Ovary (tissue), 10 donors: ENCODE measurements at places on chromosomes 3 and 15. TPM values are rescaled to one million over a fixed set of nuclear protein-coding genes. Genes with fewer than 3 reads are reported as not detected.

DNA sequence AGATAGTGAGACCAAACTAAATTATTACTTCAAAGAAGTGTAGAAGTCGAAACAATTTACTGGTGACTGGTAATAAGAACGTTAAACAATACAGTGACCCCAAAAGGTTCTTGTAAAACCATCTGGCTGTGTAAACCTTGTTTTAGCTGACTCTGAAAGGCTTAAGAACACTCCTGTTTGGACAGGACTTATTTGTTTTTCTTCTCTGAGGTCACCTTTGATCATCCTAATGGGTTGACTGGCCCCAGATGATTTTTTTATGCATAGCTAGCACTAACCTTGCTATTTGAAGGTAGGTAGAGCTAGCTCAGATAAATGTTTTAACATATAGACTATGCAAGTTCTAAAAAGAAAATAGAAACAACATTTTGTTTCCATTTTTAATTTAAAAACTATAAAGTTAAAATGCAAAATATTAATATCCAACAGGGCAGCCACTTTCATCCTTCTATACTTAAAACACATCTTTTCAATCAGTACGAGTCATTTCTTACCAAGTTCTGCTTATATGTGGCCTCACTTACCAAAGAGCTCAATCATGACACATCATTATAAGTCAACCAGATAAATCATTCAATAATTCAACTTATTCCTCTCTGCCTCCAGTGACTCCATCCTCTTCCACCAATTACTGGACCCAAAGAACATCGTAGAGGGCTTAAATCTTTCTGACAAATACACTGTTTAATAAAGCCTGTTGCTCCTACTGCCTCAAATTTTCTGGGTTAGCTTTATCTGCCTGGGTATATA, 158.8 kb downstream of the SSR3 start:
- H3K4me1 ChIP-seq = no peaks in the 10 kb centered on the region
- H3K4me3 ChIP-seq = no peak overlapping the region
- no peaks in the 10 kb centered on the region for H3K27me3 ChIP-seq
- H3K36me3 ChIP-seq = no peaks in the 10 kb centered on the region
- no peak overlapping the region for H3K27ac ChIP-seq

GRCh38 chr3:10309736-10310135, 11.2 kb downstream of the SEC13 start:
- no peak overlapping the region for H3K4me3 ChIP-seq
- H3K27me3 ChIP-seq = no peaks in the 10 kb centered on the region
- no peaks in the 10 kb centered on the region for H3K36me3 ChIP-seq
- no peak overlapping the region for H3K27ac ChIP-seq
- no peaks in the 10 kb centered on the region for H3K4me1 ChIP-seq

- H3K36me3 ChIP-seq = no peaks in the 10 kb centered on the region
- no peak overlapping the region for H3K27ac ChIP-seq
- no peaks in the 10 kb centered on the region for H3K4me1 ChIP-seq
- H3K4me3 ChIP-seq = no peak overlapping the region
- no peak for DNase-seq
Measured at GRCh38 chr15:33451385-33451784, 140.6 kb downstream of the RYR3 start.

GRCh38 chr3:88810455-88810854, 297.0 kb upstream of the EPHA3 start:
- H3K4me3 ChIP-seq = no peak overlapping the region
- DNase-seq = no peak
- H3K27ac ChIP-seq = no peak overlapping the region
- no peaks in the 10 kb centered on the region for H3K4me1 ChIP-seq

DNA sequence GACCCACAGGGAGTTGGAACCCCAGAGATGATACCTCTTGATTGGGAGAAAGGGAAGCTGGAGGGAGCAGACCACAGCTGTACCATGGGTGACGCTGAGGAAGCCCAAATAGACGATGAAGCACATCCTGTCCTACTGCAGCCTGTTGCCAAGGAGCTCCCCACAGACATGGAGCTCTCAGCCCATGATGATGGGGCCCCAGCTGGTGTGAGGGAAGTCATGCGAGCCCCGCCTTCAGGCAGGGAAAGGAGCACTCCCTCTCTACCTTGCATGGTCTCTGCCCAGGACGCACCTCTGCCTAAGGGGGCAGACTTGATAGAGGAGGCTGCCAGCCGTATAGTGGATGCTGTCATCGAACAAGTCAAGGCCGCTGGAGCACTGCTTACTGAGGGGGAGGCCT, 201.1 kb downstream of the AKAP13 start:
- H3K4me1 ChIP-seq = peaks cover 14% of the 10 kb centered on the region
- peak overlapping the region; percentile 70 for H3K27ac ChIP-seq
- H3K4me3 ChIP-seq = peak overlapping the region; percentile 30
- H3K36me3 ChIP-seq = no peaks in the 10 kb centered on the region
- no peaks in the 10 kb centered on the region for H3K27me3 ChIP-seq

DNA sequence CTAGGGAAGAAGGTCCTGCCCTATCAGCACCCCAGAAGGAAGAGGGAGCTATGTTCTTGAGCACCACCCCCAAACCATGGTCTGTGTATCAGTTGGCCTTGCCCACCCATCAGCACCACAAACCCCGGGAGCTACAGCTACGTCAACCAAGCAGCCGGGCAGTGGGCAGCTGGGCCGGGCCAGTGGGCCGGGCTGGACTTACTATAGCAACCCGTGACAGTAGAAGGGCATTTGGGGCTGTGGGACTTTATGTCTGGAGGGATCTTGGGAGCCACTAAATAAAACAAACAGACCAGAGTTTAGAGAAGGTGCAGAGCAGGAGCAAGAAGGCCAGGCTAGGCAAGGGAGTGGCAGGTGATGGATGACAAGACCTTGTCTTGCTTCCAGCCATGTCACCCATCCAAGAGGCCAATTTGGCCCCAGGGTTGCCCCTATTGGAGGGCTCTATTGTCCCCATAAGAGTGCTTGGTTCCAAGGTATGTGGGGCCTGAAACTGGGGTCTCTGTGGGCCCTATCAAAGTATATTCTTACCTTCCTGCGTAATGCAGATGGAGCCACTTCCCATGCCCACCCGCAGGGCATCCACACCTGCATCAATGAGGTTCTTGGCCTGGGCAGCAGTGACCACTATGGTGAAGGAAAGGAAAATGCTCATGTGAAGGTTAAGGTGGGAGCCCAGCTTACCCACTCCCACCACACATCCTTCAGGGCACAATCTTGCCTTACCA, 3.2 kb downstream of the IMPDH2 start:
- H3K27me3 ChIP-seq = no peaks in the 10 kb centered on the region
- H3K36me3 ChIP-seq = no peaks in the 10 kb centered on the region
- peaks cover 9% of the 10 kb centered on the region for H3K4me1 ChIP-seq
- H3K27ac ChIP-seq = no peak overlapping the region
- H3K4me3 ChIP-seq = no peak overlapping the region

DNA sequence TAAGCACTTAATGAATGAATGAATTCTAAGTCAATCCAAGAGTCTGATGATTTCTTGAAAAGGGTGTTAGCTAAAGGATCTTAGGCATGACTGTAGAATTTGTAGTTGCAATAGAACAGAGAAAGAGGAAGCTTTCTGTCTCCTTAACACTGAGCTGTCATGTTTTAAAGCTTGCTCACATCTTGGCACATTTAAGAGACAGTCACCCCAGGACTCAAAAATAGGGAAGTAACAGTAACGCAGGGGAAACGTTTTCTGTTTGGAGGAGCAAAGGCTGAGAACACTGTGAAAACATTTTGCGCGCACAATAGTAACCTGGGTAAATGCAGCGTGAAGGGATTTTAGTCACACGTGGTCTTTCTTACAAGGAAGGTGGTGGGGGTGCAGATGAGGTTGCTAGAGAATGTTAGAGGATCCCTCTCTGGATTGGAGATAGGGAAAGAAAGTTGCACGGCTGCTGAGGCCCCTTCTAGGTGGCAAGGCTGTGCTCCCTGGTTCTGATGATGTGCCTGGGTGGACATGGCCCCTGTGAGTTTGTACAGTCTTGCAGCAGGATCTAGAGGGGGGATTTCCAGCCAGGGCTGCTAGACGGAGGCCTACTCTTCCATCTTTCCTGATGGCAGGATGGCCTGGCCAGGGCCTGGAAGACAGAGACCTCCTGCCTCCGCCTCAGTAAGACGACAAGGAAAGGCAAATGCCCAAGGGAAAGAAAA, 12.0 kb downstream of the STARD5 start:
- peaks cover 6% of the 10 kb centered on the region for H3K4me1 ChIP-seq
- H3K27ac ChIP-seq = no peak overlapping the region
- H3K36me3 ChIP-seq = no peaks in the 10 kb centered on the region
- no peaks in the 10 kb centered on the region for H3K27me3 ChIP-seq
- H3K4me3 ChIP-seq = no peak overlapping the region

GRCh38 chr3:134839990-134840389, 44.9 kb downstream of the EPHB1 start:
- no peaks in the 10 kb centered on the region for H3K36me3 ChIP-seq
- no peaks in the 10 kb centered on the region for H3K4me1 ChIP-seq
- no peak overlapping the region for H3K27ac ChIP-seq
- no peaks in the 10 kb centered on the region for H3K27me3 ChIP-seq

GRCh38 chr15:40405501-40406381, at the start of gene IVD:
Gene IVD, plus strand, starts transcription at chr15:40405795. Its CDS starts 33 bp downstream, at chr15:40405828.
- peak within 1 kb of the TSS; percentile 47 for H3K27ac ChIP-seq
- H3K4me3 ChIP-seq = peak within 1 kb of the TSS; percentile 81
- H3K27me3 ChIP-seq = no peaks in the 10 kb centered on the region

- H3K4me3 ChIP-seq = no peak overlapping the region
- H3K36me3 ChIP-seq = no peaks in the 10 kb centered on the region
- no peak for DNase-seq
- no peak overlapping the region for H3K27ac ChIP-seq
- H3K4me1 ChIP-seq = no peaks in the 10 kb centered on the region
Measured at GRCh38 chr3:119548341-119548740, 11.1 kb downstream of the CD80 start.

GRCh38 chr3:182465301-182466185, 327.8 kb upstream of the ATP11B start:
- H3K4me1 ChIP-seq = no peaks in the 10 kb centered on the region
- H3K27me3 ChIP-seq = no peaks in the 10 kb centered on the region
- no peak overlapping the region for H3K4me3 ChIP-seq
- no peaks in the 10 kb centered on the region for H3K36me3 ChIP-seq
- no peak for DNase-seq

DNA sequence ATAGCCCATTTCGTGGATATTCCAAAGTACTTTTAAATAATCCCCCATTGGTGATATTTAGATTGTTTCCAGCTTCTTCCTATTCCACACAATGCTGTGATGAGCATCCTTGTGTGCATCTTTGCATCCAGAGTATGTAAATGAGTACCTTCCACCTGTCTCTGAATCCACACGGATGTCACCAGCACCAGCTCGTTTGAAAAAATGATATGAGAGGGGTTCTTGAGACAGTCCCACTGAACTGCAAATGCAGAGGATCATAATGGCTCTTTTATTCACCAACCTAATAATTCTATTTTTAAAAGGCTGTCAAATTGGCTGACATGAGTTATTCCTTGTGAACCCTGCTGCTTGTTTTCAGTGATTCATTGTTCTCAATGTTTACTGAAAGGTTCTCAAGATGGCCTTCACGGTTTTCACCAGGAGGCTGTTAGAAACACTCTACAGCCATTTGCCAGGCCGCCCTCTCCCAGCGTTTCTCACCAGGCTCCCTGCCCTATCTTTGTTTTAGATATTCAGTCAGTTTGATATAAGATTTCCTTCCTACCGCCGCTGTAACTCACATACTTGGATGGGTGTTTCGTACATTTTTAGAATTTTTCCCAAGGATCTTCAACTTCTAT, 96.7 kb upstream of the PTPRG start:
- H3K36me3 ChIP-seq = no peaks in the 10 kb centered on the region
- no peak overlapping the region for H3K4me3 ChIP-seq
- no peak for DNase-seq
- H3K27ac ChIP-seq = no peak overlapping the region

GRCh38 chr3:124559846-124560574, 170.2 kb upstream of the UMPS start:
- no peaks in the 10 kb centered on the region for H3K27me3 ChIP-seq
- H3K27ac ChIP-seq = no peak overlapping the region
- peaks cover 2% of the 10 kb centered on the region for H3K4me1 ChIP-seq
- no peak overlapping the region for H3K4me3 ChIP-seq
- no peaks in the 10 kb centered on the region for H3K36me3 ChIP-seq

- H3K27me3 ChIP-seq = no peaks in the 10 kb centered on the region
- no peak for DNase-seq
- no peak overlapping the region for H3K4me3 ChIP-seq
- no peaks in the 10 kb centered on the region for H3K36me3 ChIP-seq
- no peaks in the 10 kb centered on the region for H3K4me1 ChIP-seq
Measured at GRCh38 chr3:54305409-54306099, 183.2 kb downstream of the CACNA2D3 start.

DNA sequence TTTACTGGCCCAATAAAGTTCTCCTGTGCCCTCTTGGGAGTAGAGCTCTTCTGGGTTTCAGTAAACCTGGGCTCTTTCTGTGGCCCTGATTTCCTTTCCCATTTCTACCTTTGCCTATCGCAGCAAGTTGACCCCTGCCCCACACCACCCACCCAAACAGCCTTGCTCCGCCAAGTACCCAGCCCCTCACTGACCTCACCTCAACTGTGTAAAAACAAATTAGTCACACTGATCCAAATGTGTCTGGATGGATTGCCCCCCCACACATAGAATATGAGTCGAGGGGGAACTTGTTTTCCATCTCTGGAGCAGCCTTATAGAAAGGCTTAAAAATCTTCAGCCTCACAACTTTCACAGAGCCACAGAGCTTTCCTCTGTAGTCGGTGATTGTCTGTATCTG, 28.6 kb upstream of the VEPH1 start:
- H3K27ac ChIP-seq = no peak overlapping the region
- H3K36me3 ChIP-seq = no peaks in the 10 kb centered on the region
- no peak overlapping the region for H3K4me3 ChIP-seq
- peaks cover 1% of the 10 kb centered on the region for H3K4me1 ChIP-seq
- DNase-seq = no peak

DNA sequence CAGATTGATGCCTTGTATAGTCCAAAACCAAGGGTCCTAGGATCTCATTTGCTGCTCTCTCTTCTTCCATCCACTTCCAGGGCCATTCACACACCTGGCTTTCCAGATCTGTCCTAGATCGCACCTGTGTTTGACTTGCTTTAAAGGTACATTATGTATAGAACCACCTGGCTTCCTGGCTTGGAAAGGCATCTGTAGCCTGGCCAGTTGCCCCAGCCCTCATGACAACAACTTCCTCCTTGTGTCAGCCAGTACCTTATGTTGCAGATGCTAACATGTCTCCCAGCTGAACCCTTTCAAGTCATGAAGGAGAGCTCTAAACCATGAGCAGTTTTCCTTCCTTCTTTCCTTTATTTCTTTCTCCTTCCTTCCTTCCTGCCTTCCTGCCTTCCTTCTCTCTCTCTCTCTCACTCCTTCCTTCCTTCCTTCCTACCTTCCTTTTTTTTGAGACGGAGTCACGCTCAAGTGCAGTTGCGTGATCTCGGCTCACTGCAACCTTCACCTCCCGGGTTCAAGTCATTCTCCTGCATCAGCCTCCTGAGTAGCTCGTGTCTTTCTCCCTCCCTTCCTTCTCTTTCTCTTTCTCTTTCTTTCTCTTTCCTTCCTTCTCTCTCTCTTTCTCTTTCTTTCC, 2.5 kb upstream of the HTR3C start:
- no peaks in the 10 kb centered on the region for H3K27me3 ChIP-seq
- DNase-seq = no peak
- no peaks in the 10 kb centered on the region for H3K4me1 ChIP-seq
- no peaks in the 10 kb centered on the region for H3K36me3 ChIP-seq
- no peak overlapping the region for H3K4me3 ChIP-seq

Gene AHSG
- not detected for total RNA-seq

Gene NMD3
- total RNA-seq = 35.6 TPM

Gene SOX2
- total RNA-seq = 0.45 TPM

Gene ERICH6
- total RNA-seq = 1.3 TPM

Gene QARS1
- 171 TPM for total RNA-seq

Gene PLA2G4E
- total RNA-seq = not detected

Gene MCF2L2
- total RNA-seq = 0.61 TPM

Gene WDR53
- total RNA-seq = 13.1 TPM

Gene PRTG
- 5.1 TPM for total RNA-seq

Gene OIP5
- total RNA-seq = 0.73 TPM

Gene SGO1
- total RNA-seq = 0.10 TPM

Gene ROPN1
- not detected for total RNA-seq

Gene GPR15
- total RNA-seq = not detected

Gene SNTN
- not detected for total RNA-seq

Gene SLC6A11
- total RNA-seq = 0.07 TPM

Gene KCNH8
- total RNA-seq = 0.35 TPM
